ENCODE measurements at places on chromosomes 4 and X.

GRCh38 chrX:119541188-119541587 lies 24.0 kb downstream of the STEEP1 start:
- DNase-seq = no peak

- no peak for DNase-seq
Observed at GRCh38 chr4:24559032-24559821, 25.1 kb downstream of the DHX15 start.

- no peak for DNase-seq
Observed at GRCh38 chr4:19317377-19317776, 934.3 kb upstream of the SLIT2 start.

GRCh38 chrX:87873347-87873941 lies 355.8 kb downstream of the KLHL4 start:
- DNase-seq = no peak

GRCh38 chr4:42101446-42101975 lies 50.9 kb downstream of the BEND4 start:
- DNase-seq = no peak

DNA sequence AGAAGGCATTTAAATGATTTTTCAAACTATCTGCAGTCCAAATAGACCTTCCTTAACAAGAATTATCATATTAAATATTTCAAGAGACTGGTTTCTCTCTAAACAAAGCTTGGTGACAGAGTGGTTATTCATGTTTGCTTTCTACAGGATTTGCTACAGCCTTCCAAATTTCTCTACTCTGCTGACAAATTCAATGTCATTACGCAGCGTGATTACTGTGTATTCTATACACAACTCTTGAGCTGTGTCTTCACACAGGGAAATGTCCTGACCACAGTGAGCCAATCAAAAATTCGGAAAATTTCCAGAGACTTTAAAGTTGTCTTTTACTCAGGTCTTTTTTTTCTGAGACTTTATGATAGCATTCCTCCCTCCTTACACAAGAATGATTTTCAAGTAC lies 75.6 kb downstream of the EFHC2 start:
- no peak for DNase-seq

DNA sequence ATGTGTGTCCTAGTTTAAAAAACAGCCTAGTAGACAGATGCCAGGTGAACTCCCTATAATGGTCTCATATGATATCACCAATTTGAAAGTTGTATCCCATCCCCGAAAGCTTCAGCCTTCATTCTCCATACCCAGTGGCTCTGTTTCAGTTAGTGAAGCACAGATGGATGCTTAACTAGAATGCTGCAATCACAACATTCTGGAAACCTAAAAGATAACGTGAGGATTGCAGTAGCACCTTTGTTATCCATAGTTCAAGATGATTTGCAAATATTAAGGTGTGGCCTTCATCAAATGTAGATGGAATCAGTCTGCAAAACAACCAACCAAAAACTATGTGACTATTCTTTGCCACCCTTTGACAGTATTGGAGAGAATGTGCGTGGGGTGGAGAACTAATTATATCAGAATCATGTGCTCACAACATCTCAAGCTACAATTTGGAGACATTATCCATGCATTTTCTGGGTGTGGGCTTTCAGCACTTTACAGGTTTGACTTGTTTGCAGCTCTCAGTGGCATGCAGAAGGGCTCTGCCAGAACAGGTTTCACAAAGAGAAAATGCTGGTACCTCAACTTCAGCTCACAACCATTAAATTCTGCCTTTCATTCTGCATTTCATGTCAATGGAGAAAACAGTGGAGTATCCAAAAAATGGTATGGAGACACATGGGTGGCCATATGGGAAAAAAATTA lies 18.3 kb upstream of the PPID start:
- no peak for DNase-seq

DNA sequence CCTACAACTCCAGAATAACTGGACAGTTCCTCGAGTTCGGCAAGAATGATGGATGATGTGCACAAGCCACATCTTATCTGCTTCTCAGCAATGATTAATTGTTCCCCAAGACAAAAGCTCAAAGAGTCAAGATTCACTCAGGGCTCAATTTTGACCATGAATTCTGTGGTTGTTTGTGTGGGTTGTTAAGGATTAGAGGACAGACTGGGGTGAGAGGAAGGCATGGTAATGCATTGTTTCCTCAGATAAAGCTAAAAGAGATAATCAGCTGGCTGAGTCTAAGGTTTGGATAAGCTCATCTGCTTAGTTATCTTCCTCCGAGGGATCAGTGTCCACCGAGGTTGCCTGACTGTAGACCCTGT lies 161.0 kb downstream of the CPEB2 start:
- DNase-seq = no peak

DNA sequence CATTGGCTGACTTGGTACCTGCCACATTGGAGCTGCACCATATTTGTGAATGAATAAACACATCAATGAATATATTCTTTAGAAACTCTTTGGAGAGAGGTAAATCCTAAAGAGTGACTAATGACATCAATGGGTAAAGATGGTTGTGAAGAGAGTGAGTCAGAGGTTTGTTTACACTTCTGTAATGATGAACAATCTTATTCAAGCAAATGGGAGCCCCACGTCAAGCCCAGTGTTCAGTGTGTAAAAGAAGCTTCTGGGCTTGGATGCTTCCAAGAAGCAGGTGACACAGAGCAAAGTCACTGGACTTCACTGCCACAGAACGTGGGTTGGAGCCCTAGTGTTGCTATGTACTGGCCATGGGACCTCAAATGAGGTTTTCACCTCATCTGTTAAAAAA lies 319.0 kb downstream of the STK32B start:
- DNase-seq = no peak

- no peak for DNase-seq
Observed at GRCh38 chr4:146638786-146639505, at the start of gene POU4F2. TSS of gene POU4F2 (plus strand) at chr4:146638893. CDS start at chr4:146639141, 248 bp downstream.

DNA sequence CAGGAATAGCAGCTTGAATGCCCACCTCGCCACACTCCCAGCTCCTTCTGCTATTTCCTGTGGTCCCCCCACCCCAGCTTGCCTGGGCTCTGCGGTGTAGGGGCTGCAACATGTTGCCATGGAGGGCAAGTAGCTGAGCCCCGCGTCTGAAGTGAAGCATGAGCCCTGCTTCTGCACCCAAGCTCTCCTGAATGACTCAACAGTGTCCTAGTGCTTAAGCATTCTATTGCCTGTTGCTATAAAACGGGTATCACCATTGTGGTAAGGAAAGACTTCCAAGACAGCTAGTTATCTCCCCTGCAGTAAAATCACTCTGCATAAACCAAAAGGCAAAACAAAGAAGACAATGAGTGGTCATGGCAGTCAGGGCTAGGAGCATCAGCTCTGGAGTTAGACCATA lies 31.4 kb upstream of the SPATA4 start:
- no peak for DNase-seq

Measured in stimulated activated CD8-positive, alpha-beta memory T cell treated with anti-CD3 and anti-CD28 coated beads, Interleukin-2, amount 100 ng/mL, for 48 hours (primary cell).